ENCODE measurements at places on chromosomes 13 and 19.

DNA sequence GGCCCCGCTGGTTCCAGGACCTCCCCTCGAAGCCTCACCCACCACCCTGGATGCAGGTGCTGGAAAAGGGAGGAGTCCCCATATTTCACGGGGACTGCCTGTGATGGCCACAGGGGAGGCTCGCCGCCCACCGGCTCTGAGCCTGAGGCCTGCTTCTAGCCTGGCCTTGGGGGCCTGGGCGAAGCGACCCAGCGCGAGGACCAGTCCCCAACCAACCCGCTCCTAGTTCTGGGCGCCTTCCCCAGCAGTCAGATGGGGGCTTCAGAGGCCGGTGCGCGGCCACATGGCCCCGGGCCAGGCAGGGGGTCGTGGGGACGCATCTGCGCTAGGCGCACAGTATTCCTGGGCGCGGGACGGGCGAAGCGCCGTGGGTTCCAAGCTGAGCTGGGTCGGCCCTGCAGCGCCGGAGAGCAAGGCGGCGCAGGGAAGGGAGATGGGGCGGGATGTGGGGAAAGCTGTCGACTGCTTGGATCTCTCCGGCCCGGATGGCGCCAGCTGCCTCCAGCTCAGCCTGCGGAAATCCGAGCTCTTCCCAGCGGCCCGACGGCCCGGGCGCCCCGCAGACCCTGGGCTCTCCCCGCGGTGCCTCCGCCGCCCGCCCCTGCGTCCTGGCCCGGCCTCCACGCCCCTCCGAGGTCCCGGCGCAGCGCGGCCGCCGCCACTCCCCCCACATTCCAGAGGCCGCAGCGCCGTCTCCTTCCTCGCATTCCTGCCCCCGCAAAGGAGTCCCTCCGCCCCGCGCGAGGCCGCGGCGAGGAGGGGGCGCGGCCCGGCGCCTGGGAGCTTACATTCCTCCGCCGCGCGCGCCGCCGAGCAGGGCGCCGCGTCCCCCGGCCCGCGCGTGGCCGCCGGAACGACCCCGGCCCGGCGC lies at the start of gene WTIP:
Gene WTIP (plus strand): TSS at position 788 of the 871 bp plus-strand sequence. CDS start 217 bp downstream, outside the sequence.
- peak; percentile 66 for DNase-seq

GRCh38 chr13:113245849-113246796 lies 36.7 kb downstream of the CUL4A start:
- DNase-seq, result no peak

- DNase-seq, result no peak
Measured at GRCh38 chr19:47239610-47240296, 8.8 kb upstream of the BBC3 start.

DNA sequence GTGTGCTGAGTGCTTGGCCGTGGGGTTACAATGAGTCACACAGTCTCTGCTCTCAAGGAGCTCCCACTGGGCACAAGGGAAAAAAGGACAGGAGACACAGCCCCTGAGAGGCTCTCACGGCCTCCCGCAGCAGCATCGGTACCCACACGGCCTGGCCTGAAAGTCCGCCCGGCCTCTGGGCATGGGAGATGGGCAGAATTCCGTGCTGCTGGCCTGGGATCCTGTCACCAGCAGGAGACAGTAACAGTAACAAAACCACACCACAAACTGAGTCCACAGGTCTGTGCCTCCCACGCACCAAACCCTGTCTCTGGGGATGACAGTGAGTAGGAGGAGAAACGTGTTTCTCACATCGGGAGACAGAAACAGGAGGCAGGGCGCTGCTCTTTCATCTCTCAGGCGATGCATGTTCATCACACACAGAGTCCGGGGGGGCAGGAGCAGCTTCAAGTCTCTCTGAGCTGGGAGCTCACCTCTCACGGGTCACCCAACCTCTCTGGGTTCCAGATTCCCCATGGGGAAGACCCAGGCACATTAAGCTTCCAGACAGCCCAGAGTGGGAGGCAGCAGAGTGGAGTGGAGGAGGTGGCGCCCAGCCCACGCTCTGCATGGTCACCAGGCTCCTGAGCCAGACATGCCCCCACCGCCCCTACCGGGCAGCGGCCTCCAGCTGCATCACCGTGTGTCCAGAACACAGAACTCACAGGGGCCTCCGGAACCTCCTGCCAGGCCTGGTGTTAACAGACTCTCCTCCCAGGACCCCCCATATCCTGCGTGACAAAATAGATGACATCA lies 124.7 kb upstream of the VSTM2B start:
- no peak for DNase-seq

- no peak for DNase-seq
Measured at GRCh38 chr13:72317346-72318109, 409.9 kb downstream of the MZT1 start.

DNA sequence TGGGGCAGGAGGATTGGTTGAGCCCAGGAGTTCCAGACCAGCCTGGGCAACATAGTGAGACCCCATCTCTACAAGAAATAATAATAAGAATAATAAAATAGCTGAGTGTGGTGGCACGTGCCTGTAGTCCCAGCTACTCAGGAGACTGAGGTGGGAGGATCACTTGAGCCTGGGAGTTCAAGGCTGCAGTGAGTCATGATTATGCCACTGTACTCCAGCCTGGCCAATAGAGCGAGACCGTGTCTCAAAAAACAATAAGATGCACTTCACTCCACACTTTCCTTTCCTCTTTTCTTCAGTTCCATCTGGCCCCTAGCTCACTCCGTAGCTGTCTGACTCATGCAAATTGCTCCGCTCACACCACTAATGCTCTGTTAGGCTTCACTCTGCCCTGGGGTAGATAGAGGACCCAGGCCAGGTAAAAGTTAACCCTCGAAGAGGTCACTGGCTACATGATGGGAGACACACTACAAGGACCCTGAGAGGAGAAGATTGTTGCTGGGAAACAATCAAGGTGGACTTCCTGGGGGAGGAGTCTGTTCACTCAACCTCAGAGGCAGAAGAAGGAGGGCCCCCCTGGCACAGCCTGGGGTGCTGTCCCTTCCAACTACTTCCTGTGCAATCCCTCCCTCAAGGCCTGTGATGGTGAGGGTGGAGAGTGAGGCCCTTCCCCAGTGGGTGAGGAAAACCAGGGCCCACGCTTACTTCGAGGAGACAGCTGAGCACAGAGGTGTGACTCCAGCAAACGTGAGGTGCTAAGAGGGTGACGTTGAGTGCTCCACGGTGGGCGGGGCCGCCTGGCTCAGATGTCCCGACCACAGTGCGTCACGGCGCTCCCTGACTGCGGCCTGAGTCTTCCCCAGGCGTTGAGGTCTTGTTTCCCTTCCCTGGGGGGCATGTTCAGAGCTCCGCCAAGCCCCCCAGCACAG lies 8.8 kb upstream of the TNFSF9 start:
- DNase-seq, result no peak

All from skeletal muscle cell (primary cell).